Activated CD4-positive, alpha-beta T cell treated with anti-CD3 and anti-CD28 coated beads, Interleukin-2, Interleukin-6, amounts not matched to agents 100 ng/mL and 50 ng/mL, durations not matched to agents 16 hours and 8 hours (primary cell): ENCODE measurements at places on chromosomes 7 and 10.

DNA sequence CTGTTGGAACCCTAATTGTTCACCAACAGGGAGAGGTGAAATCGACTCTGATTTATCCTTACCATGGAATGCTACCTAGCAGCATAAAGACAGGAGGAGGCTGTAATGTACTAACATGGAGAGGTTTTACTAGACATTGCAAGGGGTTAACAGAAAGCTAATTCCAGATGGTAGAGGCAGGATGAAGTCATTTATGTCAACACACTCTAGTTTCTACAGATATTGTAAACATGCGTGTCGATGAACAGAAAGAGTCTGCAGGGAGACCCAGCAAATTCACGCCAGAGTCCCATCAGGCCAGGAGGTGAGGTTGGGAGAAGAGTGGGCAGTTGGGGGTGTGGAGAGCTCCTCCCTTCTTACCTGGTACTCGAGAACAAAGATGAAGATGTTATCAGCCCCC, 7.0 kb downstream of the NPC1L1 start:
- DNase-seq, result no peak

DNA sequence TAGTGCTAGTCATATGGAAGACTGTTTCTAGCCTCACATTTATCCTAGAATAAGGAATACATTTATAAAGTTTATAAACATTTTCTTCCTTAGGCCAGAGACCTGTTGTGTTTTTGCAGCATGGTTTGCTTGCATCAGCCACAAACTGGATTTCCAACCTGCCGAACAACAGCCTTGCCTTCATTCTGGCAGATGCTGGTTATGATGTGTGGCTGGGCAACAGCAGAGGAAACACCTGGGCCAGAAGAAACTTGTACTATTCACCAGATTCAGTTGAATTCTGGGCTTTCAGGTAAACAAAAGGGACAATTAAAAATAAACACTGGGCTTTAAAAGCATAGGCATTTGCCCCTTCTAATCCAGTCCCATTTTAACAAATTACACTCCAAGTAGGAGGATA, 4.2 kb downstream of the LIPF start:
- no peak for DNase-seq

GRCh38 chr10:44995914-44996669, 4.6 kb upstream of the ZNF22 start:
- no peak for DNase-seq

- no peak for DNase-seq
Observed at GRCh38 chr10:118062798-118063238, 16.1 kb upstream of the RAB11FIP2 start.

GRCh38 chr7:109639561-109639960, 1069.9 kb downstream of the DNAJB9 start:
- DNase-seq, result no peak

DNA sequence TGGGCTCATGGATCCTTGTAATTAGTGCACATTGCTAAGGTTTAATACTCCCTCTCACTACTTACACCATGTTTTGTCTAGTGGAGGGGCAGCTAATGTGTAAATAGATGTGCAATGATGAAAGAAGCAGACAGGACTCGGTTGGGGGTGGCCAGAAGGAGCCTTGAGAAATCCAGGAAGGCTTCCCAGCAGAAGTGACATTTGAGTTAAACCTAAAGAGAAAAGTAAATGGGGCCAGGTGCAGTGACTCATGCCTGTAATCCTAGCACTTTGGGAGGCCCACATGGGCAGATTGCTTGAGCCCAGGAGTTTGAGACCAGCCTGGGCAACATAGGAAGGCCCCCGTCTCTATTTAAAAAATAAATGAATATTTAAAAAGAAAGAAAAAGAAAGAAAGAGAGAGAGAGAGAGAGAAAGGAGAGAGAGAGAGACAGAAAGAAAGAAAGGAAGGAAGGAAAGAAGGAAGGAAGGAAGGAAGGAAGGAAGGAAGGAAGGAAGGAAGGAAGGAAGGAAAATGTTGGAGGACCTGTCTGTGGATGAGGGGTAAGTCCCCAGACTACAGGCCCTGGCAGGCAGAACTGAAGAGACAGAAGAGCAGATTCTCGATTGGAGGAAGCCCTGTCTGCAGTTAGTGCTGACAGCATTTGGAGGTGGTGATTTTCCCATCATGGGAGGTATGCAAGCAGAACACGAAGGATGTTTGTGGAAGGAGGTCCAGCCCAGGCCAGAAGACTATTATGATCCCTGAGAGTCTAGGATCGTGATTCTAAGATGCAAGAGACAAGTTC, 3.6 kb downstream of the ELN start:
- no peak for DNase-seq

DNA sequence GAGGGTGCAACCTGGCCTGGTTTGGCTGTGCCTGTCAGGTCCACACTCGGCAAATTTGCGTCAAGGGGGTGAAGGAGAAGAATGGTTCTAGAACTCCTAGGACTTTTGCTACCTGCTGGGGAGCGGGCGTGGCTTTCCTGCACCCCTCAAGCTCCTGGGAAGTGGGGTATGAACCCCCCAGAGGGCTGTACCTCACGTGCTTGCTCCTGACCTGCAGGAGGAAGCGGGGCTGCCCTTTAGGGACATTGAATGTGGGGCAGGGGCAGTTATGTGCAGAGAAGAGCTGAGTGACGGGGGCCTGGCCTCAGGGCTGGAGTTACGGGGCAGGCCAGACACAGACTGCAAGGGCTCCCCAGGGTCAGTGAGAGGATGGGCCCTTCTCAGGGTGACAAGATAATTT, 61.4 kb upstream of the GNA12 start:
- no peak for DNase-seq

DNA sequence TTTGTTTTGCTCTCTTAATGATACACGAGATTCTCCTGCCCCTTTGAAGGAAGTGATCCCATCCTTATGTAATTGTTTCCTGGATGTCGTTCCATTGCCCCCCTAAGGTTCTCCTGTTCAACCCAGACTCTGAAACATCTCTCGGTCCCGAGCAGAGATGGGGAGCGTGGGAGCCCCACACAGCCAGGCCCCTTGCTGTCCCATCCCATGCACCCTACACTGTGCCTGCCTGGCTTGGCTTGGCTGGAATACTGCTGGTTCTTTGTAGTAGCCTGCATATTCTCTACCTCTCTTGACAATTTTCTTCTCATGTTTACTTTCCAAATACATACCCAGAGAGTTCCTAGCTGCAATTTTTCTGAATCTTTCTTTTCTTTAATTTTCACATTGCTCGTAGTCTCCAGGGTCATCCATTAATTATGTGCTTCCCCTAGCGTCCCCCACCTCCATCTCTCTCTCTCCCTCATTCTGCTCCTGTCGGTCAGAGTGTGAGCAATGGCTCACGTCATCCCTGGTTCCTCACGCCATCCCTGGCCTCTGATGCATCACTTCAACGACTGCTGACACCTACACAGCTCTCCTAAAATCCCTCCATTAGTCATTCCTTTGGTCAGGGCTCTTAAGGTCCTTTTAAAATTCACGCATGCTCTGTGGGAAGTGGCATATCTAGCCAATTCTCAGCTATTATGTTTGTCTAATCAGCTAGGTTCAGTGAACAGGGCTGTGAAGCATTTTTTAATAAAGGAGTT, 32.5 kb upstream of the GPR158 start:
- DNase-seq, result no peak

GRCh38 chr7:158782761-158783401, 46.4 kb downstream of the ESYT2 start:
- DNase-seq, result no peak

DNA sequence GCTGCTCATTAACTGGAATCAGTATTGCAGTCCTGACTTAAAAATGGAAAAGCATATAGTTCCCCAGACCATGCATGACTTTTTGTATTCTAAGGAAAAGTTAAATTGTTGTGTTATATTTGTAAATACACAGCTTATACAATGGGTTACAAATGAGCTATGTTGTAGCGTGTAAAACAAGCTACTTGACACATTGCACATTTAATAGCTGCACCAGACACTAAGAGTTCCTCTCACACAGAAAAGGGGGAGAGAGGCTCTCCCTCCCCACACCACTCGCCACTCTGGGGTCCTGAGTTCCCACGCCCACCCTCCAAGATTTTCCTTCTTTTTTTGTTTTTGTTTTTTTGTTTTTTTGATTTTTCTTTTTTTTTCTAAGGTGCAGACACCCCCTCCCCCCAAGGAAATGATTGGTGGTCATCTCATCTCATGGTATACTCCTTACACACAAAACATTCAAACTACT, 6.3 kb downstream of the KLF6 start:
- no peak for DNase-seq
